Trophoblast cell (in vitro differentiated cells and primary cell): ENCODE measurements at places on chromosomes 11 and 22.
A peak's percentile ranks its signal among the peaks of the same experiment; 100 is the strongest.

DNA sequence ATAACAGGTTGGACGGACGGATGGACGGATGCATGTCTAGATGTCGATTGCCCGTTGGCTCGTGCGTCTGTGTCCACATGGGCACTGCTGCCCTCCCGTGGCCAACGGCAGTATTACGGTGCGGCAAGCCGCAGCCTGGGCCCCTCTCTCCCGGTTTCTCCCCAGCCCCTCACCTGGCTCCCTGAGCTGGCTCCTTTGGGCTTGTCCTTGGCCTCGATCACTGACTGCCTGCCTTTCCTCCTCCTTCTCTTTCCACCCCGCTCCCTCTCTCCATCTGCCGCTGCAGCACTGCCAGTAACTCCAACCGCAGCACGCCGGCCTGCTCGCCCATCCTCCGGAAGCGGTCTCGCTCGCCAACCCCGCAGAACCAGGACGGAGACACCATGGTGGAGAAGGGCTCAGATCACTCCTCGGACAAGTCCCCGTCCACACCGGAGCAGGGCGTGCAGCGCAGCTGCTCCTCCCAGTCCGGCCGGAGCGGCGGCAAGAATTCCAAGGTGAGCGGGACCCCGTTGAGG is 77.3 kb downstream of the SCN3B start:
- peak; percentile 53 for DNase-seq

GRCh38 chr11:33899400-33900037 is 7.6 kb upstream of the LMO2 start:
- DNase-seq, result no peak

DNA sequence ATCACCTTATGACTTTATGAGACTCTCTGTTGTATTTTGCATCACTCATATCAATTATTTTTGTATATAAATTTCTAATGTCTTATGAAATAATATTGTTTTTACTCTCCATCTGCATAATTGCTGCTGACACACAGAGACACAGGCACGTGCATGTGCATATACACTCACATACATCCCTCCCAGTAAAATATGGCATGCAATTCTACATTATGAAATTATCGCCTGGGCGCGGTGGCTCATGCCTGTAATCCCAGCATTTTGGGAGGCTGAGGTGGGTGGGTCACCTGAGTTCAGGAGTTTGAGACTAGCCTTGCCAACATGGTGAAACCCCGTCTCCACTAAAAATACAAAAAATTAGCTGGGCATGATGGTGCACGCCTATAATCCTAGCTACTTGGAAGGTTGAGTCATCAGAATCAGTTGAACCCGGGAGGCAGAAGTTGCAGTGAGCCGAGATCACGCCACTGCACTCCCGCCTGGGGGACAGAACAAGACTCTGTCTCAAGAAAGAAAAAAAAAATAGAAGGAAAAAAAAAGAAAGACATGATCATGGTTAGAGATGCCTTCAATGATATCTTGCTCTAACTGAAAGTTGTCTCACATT is 96.7 kb upstream of the LUZP2 start:
- DNase-seq, result no peak

DNA sequence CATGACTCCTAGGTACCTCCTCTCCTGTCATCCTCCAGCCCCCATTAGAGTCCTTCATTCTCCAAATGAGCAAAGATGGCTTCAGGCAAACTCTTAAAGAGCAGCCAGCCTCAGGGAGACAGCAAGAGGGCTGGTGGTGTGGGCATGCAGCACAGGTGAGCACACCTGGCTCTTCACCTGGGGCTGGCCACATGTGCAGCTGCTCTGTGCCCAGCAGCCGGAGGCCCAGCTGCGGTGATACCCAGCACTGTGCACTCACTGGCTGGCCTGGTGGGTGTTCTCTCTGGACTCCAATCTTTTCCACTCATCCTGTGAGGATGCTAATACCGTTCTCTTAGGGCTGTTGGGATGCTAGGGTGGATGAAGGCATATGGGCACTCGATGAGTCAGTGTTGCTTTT is 106.1 kb upstream of the PARVA start:
- peak; percentile 65 for DNase-seq

DNA sequence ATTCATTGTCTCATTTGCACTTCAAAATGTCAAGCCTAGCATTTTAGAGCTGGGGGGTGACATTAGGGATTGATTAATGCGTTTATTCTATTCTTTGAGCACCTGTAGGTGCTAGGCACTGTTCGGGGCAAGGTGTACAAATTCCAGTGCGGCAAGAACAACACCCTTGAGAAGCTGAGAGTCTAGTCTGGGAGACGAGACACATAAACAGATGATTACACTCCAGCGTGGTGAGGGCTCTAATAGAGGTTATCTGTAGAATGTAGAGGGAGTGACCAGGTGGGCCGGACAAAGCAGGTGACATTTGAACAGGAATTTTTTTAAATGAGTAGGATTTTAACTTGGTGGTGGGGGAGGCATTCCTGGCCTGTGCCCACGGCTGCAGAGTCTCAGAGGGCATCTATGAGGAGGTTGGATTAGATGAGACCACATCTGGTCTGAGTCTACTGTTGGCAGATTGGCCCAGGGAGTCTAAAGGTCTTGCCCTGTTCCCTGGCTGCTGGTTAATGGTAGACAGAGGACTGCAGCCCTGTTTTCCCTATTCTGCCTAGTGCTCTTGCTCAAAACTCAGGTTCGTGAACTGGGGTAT is 970 bp downstream of the CAT start:
- DNase-seq, result no peak

GRCh38 chr11:61763930-61764605 is 11.6 kb downstream of the MYRF start:
- DNase-seq, result no peak
